ENCODE measurements at places on chromosomes 16 and 17. TPM values are rescaled to one million over a fixed set of nuclear protein-coding genes. Genes with fewer than 3 reads are reported as not detected.

PPL gene
- not detected for total RNA-seq

GRCh38 chr17:81298991-81299738, 4.1 kb upstream of the SLC38A10 start:
- no peak for DNase-seq

DNA sequence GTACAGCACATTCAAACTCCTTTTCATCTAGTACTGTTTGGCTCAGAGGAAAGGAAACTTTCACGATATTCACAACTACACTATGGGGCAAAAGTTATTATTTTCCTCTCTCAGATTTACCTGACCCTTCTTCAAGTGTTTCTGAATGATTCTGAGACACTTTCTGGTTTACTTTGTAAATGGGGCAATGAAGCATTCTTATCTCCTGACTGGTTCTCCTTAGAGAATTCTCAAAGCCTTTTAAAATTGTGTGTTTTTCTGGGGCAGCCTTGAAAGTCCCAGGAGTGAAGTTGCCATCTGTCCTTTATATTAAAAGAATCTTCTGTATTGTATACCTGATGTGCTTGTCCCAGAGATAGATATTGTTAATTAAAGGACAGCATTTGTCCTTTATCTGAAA, 264.9 kb downstream of the FTO start:
- DNase-seq: no peak

DNA sequence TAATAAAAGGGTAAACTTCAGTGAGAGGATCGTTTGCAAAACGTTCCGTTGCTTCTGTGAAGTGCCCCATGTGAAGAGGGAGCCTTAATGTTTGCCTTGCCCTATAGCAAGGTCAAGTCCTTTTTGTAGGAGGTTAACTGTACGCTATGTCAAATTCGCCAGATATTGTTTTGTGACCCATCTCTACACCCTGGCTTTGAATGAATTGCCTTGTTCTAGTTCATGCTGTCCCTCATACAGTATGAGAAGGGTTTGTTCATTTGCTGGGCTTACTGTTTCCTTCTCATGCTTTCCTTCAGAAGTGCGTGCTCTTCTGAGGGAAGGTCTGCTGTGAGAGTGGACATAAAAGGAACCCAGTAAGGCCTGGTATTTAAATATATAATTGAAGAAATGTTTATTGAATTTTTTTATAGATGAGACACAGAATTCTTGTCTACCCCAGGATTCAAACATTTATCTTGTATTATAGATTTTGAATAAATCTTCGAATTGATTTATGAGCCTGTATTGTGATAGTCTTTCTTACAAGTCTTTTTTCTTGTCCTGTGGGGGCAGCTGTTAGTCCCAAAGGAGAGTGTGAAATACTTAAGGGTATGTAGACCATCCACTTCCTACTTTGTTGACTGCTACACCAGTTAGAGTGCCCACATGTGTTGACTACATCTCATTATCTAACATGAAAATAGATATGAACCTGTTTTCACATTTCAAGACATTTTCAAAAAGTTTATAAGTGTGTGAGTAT, 1.7 kb downstream of the MAP3K3 start:
- DNase-seq: no peak

GRCh38 chr16:55081622-55082590, 151.2 kb downstream of the IRX5 start:
- no peak for DNase-seq

All from activated naive CD8-positive, alpha-beta T cell treated with anti-CD3 and anti-CD28 coated beads, Interleukin-2, amount 10 ng/mL, durations not matched to agents 7 days and 5 days (primary cell).